ENCODE measurements at places on chromosomes 7 and 10. TPM values are rescaled to one million over a fixed set of nuclear protein-coding genes. Genes with fewer than 3 reads are reported as not detected.

- DNase-seq: no peak
Measured at GRCh38 chr10:79275105-79275430, 72.2 kb upstream of the PPIF start.

DNA sequence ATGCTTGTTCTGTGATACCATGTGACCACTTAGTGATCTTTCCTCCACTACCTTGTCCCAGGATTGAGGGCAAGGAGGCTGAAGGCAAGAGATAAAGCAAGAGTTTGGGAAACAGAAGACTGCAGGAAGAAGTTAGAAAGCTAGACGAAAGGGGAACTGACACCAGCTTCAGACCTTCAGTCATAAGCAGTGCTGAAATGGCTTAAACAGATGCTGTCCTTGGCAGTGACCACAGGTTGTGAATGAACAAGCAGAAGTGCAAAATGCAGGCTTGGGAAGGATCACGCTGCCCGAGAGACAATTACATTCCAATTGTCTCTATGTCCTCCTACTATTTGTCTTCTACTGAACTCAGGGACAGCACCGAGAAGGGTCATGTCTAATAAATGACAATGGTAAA lies 704.9 kb upstream of the AUTS2 start:
- DNase-seq: no peak

The NCF1 gene
- 6.8 TPM for total RNA-seq

DNA sequence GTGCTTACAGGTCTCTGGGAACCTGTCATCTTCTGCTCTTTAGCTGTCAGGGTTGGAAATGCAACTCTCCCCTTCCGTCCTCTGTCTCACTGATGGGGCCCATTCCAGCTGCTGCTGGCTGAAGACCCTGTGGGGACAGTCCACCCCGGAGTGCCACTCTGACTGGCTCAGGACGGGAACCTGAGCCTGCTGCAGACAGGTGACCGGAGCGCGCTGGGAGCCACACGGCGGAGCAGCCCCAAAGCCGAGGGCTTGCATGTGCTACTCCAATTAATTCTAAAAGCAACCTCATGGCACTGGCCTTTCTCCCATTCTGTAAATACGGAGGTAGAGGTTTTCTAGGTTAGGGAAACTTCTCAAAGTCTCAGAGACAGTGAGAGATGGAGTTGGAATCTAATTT lies 223.5 kb upstream of the PITRM1 start:
- DNase-seq: no peak

The RHBDD2 gene
- 53.2 TPM for total RNA-seq

The C10orf105 gene
- total RNA-seq: 0.11 TPM

GRCh38 chr10:27369880-27370279 lies 129.3 kb upstream of the ACBD5 start:
- no peak for DNase-seq

The ALOX5 gene
- 3.1 TPM for total RNA-seq

DNA sequence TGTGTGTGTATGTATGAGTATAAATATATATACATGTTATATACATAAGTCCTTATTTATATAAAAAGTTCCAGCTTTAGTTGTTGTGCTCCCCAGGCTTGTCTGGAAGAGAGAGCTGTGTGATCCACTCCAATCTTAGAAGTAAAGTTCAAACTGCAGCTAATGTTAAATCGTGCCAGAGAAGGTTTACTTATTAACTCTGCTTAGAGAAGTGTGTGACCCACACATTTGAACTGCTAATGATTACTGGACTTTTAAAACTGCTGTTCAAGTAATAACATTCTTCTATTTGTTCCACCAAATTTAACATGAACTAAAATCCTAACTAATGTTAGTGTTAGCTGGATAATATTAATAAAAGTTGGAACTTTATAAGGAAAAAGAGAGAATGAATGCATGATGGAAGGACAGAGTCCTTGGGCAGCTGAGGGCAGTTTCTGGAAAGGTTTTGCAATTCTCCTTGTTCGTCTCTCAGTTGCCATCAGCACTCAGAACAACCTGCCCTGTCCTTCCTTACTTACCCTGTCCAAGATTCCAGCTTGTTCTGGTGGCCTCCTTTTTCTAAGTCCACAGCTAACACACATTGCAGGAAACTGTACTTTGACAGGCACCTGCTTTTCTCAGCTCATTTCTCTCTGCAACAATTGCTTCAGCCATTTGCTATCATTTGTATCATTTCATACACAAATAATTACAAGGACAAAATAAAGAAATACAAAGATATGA lies 162.6 kb downstream of the FAM107B start:
- DNase-seq: no peak

The MEST gene
- total RNA-seq: 2.3 TPM

The NUPR2 gene
- total RNA-seq: not detected

DNA sequence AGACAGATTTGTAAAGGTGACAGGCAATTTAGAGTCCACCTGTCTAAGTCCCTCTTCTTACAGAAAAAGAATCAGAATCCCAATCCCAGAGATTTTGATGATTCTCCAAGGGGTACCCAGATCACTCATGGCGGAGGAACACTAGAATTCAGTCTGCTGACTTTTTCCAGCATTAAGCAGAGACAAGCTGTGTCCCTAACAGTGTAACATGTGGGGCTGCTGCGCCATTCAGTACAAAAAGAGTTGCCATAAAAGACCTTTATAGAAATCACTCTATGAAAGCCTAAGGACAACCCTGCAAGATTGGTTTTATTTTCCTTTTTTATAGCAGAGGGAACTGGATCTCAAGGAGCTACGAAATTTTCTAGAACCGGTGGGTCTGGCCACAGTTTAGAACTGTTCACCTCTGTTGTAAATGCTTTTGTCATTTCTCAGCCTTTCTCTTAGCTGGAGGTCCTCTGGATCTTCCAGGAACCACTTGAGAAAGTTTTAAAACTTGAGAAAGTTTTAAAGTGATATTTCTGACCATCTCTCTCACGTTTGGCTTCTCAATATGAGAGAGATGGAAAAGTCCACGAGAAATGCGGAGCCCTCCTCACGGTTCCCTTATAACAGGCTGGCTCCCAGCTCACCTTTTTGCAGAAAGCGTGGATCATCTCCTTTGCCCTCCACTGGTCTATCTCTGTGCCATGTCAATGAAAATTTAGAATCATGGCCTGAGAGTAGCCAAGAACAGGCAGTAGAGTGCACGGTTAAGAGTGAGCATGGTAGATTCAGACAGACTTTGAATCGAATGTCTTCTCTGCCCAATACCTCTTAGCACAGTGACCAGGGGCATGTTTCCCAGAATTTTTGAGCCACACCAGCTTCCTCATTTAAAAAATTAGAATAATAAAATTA lies 826 bp downstream of the GIMAP7 start:
- no peak for DNase-seq

GRCh38 chr10:63751836-63752235 lies 230.6 kb downstream of the REEP3 start:
- DNase-seq: no peak

The TRIM4 gene
- total RNA-seq: 69.7 TPM

The ITIH2 gene
- not detected for total RNA-seq

GRCh38 chr7:142457146-142457703 lies 199.4 kb upstream of the PRSS58 start:
- no peak for DNase-seq

The MKI67 gene
- 0.93 TPM for total RNA-seq

The SOSTDC1 gene
- not detected for total RNA-seq

- DNase-seq: no peak
Measured at GRCh38 chr10:114914560-114914959, 23.4 kb upstream of the TRUB1 start.

The NUTM2B gene
- total RNA-seq: 1.8 TPM

GRCh38 chr10:66713387-66713786 lies 212.4 kb upstream of the LRRTM3 start:
- no peak for DNase-seq

DNA sequence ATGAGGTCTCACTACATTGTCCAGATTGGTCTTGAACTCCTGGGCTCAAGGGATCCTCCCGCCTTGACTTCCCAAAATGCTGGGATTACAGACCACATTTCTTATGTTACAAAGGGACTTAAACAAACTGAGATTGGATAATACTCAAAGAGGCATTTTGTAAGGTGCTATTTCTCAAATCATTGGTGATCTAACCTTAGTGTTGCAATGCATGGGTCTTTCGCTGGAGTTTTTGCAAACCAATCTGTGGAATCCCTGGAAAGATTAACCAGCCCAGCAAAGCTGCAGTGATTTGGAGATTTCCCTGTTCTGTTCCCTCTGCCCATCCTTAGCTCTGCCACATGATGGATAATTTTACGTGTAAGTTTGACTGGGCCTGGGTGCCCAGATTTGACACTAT lies 20.4 kb upstream of the ECHDC3 start:
- DNase-seq: no peak

DNA sequence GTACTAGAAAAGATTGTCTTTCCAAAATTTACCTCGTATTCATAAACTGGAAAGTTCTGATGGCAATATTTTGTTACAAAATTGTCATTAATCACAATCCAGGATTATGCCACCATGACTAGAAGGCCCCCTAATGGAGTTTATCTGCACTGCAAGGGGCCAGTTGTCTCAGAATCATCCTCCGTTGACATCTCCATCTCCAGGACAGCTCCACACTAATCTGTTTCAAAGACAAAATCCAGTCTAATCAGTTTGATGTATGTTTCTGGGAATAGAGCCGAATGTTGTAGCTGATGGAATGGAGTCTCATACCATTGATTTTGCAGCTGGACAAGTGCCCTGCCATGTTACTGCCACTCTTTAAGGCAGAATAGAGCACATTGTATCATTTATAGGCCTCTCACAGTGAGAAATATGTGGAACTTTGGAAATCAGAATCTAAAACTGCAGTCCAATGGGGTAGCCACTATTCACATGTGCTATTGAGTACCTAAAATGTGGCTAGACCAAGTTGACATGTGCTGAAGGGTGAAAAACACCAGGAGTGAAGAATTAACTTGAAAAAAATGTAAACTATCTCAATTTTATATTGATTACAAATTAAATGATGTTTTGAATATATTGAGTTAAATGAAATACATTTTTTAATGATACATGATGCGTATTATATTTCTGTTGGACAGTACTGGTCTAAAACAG lies 38.3 kb upstream of the TOMM7 start:
- peak; percentile 3 for DNase-seq

DNA sequence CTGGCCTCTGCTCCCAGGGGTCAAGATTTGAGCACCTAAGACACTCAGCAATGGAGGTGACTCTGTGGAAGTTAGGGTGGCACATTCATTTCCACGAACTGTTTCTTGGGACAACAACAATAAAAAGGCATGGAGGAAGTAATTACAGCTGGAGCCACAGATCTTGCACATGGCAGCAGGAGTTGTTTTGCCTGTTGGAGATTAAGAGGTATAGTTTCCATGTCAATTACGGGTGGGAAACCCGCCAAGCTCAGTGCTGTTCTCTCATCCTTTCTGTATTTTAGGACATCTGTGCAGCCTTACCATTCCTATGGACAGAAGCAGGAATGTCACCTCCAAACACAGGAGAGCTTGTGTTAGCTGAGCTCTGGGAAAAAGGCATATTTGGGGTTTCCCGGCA lies 201.2 kb downstream of the SNX10 start:
- no peak for DNase-seq

DNA sequence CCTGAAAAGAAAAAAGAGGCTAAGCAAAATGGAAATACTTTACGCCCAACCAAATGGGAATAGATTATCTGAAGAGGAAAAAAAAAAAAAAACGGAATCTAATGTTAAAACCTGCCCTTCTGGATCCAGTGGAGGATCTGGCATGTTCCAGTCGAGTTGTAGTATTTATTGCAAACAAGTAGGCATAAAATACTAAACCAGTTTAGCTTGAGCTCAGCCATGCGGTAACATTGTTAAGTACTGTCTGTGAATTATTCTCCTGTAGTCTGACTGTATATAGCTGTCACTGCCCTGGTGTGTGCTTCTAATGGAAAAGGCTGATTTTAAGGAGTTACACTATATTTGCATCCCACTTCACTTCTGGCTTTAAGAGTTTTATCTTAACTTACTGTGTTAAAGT lies 40.3 kb downstream of the CELF2 start:
- DNase-seq: no peak
